ENCODE measurements at places on chromosomes 16 and 17. TPM values are rescaled to one million over a fixed set of nuclear protein-coding genes. Genes with fewer than 3 reads are reported as not detected.

The CDH13 gene
- total RNA-seq: 0.43 TPM

The FOXC2 gene
- total RNA-seq: not detected

The PLEKHH3 gene
- 10.3 TPM for total RNA-seq

The C16orf96 gene
- 0.19 TPM for total RNA-seq

The KDM6B gene
- 12.8 TPM for total RNA-seq

All from right lobe of liver (tissue), 6 donors.